ENCODE measurements at places on chromosomes 16 and 17.

GRCh38 chr16:3059041-3059722 is 6.3 kb upstream of the IL32 start:
- peak; percentile 76 for DNase-seq

GRCh38 chr16:16923479-16923878 is 544.5 kb downstream of the NPIPA7 start:
- no peak for DNase-seq

- DNase-seq, result no peak
Measured at GRCh38 chr16:86086471-86086870, 187.5 kb downstream of the IRF8 start.

- peak; percentile 42 for DNase-seq
Measured at GRCh38 chr17:38870259-38871165, 654 bp downstream of the LASP1 start.
